ENCODE measurements at places on chromosomes 5 and 9.

- peak; percentile 83 for DNase-seq
Observed at GRCh38 chr9:106859957-106860720, 2.8 kb upstream of the ZNF462 start.

DNA sequence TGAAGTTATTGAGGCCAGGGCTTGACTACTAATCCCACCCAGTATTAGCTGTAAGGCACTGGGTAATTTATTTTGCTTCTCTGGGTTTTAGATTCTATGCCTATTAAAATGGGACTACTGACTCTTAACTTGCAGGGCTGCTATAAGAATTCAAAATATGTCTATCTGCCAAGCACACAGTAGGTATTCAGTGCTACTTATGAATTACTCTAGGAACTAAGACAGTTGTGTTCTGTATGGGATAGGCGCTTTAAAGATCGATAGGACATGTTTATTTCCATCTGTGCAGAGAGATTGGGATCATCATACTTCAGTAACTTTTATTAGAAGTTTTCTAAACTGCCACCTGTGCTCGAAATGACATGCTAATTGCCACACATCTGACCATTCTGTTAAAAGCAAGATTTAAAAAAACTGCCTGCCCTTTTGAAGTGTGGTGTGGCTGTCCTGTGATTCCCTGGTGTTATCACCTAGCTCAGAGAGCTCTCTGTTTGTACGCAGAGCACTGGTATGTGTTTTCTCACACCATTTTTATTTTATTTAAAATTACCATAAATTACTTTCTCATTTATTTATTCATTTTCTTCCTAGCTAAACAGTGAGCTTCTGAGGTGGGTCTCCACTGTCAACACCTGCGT lies 58.7 kb downstream of the FYB1 start:
- no peak for DNase-seq

DNA sequence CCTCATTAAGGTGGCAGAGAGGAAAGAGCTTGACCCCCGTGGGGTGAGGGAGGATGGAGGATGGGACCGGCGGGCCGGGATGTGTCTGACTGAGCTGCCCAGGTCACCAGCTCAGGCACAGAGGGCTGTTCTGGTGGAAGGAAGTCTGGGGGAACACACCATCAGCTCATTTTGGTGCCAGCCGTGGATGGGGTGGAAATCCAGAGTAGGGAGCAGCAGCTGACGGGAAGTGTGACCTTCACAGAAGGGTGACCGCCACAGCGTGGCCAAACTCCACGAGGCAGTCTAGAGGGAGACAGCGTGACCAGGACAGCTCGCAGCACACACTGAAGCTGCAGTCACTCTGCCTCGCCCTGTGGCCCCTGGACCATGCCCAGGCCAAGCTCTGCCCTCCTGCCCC lies 45.3 kb upstream of the PHYKPL start:
- DNase-seq: peak; percentile 49

DNA sequence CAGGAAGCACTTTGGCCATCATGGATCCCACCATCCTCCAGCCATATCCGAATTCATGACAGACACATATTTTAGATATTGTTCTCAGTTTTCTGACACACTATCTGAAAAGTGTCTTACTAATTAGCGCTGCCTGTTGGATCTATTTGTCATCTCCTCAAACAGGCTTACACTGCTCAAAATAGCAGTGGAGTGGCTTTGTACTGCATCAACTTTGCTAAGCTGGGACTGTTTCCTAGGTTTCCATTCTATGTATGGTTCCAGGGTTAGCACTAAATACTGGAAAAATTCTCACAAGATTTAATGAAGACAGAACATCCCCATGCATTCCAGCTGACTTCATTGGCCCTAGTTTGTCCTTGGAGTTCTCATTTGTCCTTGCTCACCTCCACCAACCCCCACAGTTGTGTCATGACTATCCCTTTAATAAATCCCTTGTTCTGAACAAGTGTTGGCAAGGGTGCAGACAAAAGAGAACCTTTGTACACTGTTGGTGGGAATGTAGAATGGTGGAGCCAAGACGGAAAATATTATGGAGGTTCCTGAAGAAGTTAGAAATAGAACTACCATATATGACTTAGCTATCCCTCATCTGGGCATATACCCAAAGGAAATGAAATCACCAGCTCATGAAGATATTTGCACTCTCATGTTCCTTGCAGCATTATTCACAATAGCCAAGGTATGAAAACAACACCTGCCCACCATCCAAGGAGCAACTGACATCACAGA lies 136.5 kb upstream of the RAI14 start:
- DNase-seq: no peak

DNA sequence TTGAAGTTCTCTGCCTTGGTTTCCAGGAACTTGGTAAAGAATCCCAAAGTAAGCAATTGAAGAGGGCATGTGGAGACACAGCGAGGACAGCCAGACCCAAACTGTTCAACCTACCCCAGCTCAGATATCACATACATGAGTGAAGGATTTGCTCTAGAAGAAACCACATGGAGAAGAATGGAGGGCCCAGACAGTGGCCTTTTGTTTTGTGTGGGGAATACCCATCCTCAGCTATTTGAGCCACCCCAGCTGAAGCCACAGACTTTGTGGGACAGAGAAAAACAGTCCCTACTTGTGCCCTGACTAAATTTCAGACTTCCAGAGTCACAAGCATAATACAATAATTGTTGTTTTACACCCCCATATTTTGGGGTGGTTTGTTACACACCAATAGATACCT lies 387.1 kb downstream of the ZSWIM6 start:
- DNase-seq: no peak

- no peak for DNase-seq
Observed at GRCh38 chr5:158727136-158727535, 372.6 kb downstream of the EBF1 start.

DNA sequence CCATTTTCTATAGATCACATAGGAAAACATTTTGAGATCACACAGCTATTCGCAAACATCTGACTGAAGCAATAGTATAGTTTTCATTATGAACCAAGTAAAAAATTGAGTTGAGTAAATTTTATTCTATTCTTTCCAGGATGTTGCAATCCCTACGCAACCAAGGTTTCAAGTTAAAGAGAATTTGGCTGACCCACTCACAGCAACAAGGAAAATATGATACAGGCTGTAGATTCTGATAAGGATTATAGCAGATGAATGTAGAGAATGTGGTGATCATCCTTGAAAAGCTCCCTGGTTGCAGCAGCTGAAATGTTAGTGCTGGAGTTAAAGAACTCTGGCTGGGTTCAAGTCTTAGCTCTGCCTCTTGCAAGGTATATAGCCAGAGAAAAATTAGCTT lies 4.7 kb downstream of the ABCA1 start:
- no peak for DNase-seq

- no peak for DNase-seq
Observed at GRCh38 chr5:11054014-11054413, 293.0 kb upstream of the DAP start.

GRCh38 chr9:137619240-137620047 lies 639 bp downstream of the EHMT1 start:
- no peak for DNase-seq

- peak; percentile 69 for DNase-seq
Observed at GRCh38 chr5:114362197-114362976, 517 bp downstream of the KCNN2 start.

DNA sequence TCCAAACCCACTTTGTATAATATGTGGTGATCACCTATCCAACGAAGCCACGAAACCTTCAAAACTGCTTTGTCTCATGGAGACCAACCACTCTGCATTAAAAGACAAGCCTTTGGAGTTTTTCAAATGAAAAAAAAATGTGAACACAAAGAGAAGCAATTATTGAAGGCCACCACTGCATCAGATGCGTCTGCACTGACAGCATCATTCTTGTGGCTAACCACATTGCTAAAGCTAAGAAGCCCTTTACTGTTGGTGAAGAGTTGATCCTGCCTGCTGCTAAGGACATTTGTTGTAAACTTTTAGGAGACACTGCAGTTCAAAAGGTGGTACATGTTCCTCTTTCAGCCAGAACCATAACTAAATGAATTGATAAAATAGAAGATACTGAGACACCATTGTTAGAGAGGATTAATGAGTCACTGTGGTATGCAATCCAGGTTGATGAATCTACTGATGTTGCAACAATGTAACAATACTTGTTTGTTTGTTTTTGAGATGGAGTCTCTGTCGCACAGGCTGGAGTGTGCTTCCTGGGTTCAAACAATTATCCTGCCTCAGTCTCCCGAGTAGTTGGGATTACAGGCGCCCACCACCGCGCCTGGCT lies 45.4 kb downstream of the TAF11L14 start:
- no peak for DNase-seq

DNA sequence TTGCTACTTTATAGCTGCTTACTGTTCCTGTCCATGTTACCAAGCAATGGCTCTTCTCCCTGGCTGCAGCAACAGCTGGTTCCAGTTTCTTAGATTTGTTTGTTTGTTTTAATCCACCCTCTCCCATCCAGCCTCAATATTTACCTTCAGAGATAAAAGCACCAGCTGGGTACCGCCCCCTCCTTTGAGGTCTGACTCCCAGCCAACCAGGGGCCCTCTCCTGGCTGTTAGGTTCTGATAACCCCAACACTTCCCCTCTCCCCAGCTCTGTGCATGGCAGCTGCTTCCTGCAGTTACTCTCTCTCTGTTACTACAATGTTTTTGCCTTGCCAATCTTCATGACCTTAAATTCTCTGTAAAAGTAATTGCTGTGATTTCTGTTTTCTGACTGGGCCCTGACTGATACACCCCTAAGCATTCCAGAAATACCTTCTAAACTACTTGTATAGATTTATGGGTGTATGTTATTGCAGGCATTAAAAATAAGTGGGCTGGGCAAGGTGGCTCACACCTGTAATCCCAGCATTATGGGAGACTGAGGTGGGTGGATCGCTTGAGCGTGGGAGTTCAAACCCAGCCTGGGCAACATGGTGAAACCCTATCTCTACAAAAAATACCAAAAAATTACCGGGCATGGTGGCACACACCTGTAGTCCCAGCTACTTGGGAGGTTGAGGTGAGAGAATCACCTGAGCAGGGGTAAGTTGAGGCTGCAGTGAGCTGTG lies 2.6 kb upstream of the GCNT1 start:
- no peak for DNase-seq

DNA sequence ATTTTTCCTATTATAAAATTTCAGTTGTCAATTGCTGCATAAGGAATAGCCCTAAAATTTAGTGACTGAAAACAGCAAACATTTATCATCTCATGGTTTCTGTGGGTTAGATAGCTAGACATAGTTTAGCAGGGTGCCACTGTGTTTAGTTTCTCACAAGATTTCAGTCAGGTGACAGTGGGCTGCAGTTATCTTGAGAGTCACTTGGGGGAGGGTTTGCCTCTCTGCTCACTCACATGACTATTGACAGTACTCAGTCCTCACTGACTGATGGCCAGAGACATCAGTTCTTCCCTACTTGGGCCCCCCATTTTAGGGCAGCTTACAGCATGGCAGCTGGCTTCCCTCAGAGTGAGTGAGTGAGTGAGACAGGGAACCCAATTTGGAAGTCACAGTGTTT lies 42.0 kb downstream of the PBX3 start:
- no peak for DNase-seq

DNA sequence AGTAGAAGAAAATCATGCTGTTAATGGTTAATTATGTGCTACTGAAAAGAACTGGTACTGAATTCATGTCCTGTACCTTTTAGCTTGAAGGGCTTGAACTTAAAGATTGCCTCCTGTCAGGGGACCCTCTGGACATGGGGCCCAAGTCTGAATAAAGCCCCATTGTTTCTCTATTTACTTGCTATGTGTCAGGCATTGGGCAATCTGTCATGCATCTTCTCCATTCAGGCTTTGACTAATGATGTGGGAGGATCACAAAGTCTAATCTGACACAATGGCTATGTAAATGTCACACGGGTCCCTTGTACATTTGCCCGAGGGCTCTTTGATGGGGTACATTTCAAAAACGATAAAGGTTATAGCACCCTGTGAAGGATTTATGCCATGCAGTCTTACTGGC lies 64.0 kb upstream of the TUSC1 start:
- no peak for DNase-seq

DNA sequence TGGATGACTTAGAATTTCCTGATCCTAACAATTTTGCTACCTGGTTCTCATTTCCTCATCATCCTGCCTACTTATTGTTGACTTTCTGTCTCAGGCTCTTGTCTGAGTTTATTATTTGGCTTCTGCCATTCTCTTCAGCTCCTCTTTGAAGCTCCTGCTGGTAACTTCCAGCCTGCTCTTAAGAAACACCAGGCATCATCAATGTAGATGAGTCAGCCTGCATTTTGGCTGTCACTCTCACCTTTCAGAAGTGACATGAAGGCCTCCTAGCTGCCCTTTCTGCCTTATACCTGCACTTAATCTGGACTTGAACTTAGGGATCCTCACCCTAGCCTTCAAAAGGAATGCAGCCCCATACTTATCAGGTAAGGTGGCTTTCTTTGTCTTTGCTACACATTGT lies 551.8 kb upstream of the ZNF608 start:
- DNase-seq: no peak

GRCh38 chr9:106421772-106422171 lies 441.2 kb upstream of the ZNF462 start:
- no peak for DNase-seq

- DNase-seq: no peak
Observed at GRCh38 chr9:120183615-120184014, 396.4 kb downstream of the CDK5RAP2 start.

DNA sequence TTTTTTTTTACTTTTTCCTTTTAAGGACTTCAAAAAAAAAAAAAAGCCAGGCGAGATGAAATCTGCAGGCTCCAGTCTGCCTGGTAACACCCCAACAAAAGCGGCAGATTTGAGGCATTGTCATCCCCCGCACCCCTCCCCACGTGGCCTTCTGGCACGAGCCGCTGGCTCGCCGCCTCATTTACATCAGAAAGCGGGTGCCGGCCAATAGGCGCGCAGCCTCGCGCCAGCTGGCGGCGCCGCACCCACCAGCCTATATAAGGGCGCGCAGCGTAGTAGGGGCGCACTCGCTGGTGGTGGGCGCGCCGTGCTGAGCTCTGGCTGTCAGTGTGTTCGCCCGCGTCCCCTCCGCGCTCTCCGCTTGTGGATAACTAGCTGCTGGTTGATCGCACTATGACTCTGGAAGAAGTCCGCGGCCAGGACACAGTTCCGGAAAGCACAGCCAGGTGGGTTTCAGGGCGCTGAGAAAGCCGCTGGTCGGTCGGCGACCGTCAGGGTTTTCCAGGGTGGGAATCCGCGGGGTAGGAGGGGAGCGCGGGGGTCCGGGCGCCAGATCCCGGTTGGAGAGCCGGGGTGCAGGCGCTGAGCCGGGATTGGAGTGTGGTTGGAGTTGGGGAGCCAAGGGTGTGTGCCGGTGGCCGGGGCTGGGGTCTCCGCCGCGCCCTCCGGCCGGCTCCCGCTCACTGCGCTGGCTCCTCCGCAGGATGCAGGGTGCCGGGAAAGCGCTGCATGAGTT lies at the start of gene GADD45G:
Gene GADD45G, plus strand, starts transcription at position 284 of the 736 bp plus-strand sequence. Its CDS starts 110 bp downstream, at position 394.
- DNase-seq: no peak

GRCh38 chr5:53601570-53601969 lies 41.1 kb downstream of the NDUFS4 start:
- peak; percentile 71 for DNase-seq

GRCh38 chr5:172414531-172415361 lies 39.6 kb downstream of the SH3PXD2B start:
- DNase-seq: no peak
